Kidney (tissue), 22 donors: ENCODE measurements at places on chromosomes 3 and 15.

DNA sequence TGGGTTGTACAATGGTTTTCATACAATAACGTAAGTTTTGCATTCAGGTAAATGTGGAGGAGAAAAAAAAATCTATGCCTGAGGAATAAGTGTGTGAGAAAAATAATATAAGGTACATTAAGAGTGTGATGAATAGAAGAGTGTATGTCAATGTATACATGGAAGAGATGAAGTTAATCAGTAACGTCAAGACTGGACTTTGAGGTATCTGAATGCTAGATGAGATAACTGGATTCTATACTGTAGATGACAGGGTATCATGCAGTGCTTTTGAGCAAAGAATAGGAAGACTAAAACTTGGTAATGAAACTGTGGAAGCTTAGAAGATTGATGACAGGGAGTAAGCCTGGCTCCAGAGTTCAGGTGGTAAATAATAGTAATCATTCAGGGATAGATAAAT is 666.7 kb upstream of the SGO1 start:
- no peak for DNase-seq

DNA sequence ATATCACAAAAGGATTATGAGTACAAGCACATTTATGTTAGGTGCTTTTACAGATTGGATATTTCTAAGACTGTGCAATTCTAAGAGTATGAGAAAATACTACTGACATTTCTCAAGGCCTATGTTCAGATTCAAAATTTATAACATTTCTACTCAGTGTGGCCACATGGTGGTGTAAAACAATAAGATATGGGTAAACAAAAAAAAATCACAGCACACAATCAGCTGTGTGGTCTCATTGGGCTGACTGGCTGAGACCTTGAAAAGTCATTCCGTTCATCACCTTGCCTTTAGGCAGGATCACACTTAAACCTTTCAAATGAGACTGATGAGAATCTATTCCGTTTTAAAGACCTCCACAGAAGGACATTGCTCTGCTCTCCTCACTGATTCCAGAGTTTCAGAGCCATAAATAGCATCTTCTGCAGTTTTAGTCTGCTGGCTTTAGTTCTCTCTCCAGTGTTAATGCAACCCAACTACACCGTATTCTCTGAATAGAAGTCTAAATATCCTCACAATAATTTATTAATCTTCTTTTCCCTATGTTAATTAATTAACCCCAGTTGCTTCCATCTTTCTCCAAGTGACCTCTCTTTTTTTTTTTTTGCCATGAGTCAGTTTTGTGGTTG is 158.2 kb downstream of the SPATA16 start:
- peak; percentile 3 for DNase-seq

- DNase-seq = no peak
These were observed 95.5 kb upstream of the DPPA4 start for GRCh38 chr3:109432833-109433232.

DNA sequence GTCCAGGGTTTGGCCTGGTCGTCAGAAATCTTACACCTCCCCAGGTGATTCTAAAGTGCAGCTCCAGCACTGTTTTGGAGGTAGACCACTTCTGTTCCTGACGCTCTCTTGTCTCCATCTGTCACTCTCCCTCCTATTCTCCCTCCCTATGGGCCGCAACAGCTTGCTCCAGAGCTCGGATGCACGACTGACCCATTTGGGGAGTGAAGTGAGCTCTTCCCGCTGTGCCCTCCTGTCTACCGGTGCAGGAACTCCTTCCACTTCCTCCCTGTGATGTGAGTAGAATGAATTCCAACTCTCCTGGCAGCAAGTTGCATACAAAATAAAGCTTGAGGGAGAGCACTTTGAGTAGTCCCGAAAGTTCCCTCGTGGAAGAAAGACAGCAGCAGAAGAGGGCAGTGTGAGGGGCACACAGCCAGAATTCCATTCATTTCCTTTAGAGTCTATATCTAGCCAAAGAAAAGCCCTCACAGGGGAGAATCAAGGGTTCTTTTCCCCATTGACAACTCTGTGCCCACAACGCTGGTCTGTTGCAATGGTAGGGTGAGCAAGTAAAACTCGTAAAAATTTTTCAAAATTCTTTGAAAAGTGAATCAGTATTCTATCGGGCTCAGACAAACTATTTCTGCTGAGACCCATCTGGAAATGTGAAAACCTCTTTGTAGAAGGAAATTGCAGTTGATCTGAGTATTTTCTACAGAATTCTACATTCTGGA is 39.9 kb upstream of the BDH1 start:
- no peak for DNase-seq

GRCh38 chr3:23810343-23811184 is 4.8 kb downstream of the UBE2E1 start:
- peak; percentile 85 for DNase-seq

GRCh38 chr3:191074511-191074910 is 124.5 kb upstream of the OSTN start:
- no peak for DNase-seq

GRCh38 chr3:16148783-16149182 is 25.7 kb upstream of the GALNT15 start:
- no peak for DNase-seq

DNA sequence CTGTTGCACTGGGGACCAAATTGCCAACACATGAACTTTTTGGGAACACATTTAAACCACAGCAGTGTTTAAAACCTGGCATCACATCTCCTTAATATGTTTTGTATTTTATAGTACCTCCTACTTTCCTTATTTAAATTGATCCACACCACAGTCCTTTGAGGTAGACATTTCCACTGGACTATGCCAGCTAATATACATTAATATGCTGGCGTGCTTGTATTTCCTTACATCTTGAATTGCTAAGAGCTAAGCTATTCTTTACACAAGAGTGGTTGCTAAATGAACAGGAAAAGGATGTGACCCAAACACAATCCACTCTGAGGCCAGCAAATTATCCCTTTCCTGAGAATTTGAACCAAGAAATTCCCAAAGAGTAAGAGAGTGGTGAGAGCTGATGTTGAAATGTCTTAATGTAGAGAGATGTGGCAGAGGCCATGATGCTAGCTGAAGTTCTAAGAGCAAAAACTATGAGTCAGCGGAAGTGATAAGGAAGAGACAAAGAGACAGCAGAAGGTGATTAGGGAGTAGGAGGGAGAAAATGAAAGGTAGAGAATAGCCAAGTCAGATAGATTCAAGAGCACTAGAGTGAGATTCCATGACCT is 131.2 kb downstream of the CD47 start:
- DNase-seq = no peak

DNA sequence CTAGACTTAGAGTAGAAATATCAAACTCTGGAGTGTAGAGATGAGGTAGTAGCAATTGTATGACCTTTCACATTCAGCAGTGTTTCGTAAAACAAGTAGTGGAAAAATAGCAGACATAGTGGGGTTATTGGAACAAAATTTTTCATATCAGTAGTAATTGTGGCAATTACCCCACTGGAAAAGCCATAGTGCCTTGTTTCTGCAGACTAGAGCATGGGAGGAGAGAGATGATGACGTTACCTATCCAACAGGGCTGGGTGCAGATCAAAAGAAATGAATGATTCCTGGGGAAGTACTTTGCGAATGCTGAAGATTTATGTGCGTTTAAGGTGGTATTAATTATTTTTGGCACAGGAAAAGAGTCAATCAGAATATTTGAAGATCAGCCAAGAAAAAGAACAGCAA is 147.0 kb upstream of the LRRFIP2 start:
- peak; percentile 8 for DNase-seq

DNA sequence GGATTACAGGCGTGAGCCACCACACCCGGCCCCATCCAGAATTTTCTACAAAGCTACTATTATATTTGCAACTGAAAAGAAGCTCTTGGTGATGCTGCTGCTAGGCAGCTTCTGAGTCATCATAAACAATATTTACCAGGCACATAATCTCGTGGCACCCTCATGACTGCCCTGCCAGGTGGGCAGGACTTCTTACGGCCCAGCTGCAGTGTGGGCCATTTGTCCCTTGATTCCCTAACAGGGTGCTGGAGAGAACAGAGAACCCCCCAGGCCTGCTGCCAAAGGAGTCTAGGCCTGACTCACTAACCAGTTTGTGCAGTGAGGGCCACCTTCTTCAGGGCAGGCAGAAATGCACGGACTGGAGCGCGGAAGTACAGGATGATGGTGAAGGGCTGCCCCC is 4.9 kb downstream of the EPB42 start:
- DNase-seq = no peak
